ENCODE measurements at places on chromosomes 1 and 21. TPM values are rescaled to one million over a fixed set of nuclear protein-coding genes. Genes with fewer than 3 reads are reported as not detected.

DNA sequence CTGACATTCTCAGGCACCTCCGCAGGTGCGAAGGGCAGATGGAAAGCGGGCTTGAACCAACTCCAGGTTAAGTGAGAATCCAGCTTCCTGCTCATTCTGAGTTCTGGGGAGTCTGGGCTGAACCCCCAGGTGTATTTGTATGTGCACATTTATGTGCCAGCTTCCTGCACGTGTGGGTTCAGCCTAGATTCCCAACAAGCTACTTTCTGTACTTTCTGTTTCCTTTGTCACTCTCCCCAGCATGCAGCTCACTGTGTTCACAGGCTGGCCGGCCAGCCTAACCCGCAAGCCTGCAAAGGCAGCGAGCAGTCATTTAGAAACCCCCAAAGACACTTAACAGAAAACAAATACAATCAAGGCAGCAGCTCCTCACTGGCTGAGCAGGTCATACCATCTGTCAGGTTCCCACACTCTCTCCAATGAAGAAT, 1.3 kb upstream of the IL19 start:
- no peak overlapping the region for H3K27ac ChIP-seq
- no peaks in the 10 kb centered on the region for H3K36me3 ChIP-seq
- H3K4me1 ChIP-seq, result no peaks in the 10 kb centered on the region
- H3K4me3 ChIP-seq, result no peak overlapping the region

DNA sequence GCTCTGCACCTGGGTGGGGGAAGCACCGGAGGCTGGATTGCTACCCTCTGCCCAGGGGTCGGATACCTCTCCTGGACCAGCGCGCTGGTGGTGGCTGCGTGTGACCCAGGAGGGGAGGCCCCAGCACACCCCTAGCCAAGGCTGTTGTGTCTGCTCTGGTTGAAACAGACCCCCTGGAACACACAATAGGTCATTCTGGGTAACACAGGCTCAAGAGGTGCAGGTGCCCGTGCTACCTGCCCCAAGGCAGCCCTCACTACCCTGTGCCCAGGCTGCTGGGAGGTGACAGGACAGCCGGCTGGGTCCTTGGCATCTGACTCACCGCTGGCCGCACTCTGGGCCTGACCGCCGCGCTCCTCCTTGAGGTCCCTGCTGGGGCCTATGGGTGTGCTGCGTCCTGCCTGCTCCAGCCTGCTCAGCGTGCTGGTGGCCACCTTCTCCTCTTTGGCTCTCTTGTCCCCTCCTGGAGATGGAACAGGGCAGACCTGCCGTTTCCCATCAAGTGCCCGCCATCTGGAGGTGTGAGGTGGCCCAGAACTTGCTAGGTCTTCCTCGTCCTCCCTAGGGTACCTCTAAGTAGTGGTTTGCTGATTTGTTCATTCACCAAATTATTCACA, 30.0 kb downstream of the ZBTB17 start:
- no peaks in the 10 kb centered on the region for H3K27me3 ChIP-seq
- no peaks in the 10 kb centered on the region for H3K36me3 ChIP-seq
- peaks cover 34% of the 10 kb centered on the region for H3K4me1 ChIP-seq
- no peak for DNase-seq

DNA sequence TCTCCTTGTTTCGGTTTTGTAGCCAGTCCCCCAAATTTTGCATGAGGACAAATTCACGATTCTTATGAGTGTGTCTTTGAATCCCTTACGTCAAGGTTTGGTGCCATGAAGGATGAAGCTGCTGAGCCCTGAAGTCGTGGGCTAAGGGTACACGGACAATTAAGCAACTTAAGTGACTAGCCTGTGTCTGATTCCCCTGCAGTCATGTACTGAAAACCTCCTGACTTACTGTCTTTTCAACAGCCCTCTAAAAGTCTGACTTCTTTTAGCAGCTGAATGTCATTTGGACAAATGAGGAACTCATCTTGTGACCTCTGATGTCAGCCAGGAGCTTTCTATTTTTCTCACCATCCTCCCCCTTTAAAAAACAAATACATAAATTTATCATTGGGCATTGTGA, 27.1 kb upstream of the C1orf105 start:
- H3K27ac ChIP-seq, result no peak overlapping the region
- H3K27me3 ChIP-seq, result no peaks in the 10 kb centered on the region
- no peak overlapping the region for H3K4me3 ChIP-seq
- DNase-seq, result no peak

DNA sequence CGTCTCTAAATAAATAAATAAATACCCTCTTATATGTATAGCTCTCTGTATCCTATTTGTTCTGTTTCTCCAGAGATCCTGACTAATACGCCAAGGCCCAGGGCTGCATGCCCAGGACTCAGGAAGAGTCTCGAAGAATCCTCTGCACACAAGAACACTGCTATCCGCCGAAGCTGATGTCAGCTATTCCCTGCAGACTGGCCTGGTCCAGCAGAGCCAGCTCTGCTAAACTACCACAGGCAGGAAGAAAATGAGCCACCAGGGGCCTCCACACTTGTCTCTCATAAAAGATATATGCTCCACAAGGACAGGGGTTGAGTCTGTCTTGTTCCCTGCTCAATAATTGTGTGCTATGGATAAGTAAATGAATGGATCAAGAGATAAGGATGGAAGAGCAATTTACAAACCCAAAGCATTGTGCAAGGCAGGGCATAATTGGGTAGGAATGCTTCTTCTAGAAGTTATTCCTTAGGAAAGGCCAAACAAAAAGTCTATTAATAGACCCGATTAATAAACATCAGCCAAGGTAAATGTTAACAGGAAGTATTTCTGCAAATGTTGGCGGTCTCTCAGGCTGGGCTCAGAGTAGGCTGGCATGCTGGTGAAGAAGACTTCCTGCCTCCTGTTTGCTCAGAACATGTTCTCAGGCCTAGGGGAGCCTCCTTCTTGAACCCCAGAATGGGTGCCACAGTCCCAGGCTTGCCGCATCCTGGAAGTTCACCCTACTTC, 26.3 kb upstream of the MAN1C1 start:
- no peak for DNase-seq
- H3K27ac ChIP-seq, result no peak overlapping the region
- H3K36me3 ChIP-seq, result no peaks in the 10 kb centered on the region
- H3K4me1 ChIP-seq, result peaks cover 24% of the 10 kb centered on the region

DNA sequence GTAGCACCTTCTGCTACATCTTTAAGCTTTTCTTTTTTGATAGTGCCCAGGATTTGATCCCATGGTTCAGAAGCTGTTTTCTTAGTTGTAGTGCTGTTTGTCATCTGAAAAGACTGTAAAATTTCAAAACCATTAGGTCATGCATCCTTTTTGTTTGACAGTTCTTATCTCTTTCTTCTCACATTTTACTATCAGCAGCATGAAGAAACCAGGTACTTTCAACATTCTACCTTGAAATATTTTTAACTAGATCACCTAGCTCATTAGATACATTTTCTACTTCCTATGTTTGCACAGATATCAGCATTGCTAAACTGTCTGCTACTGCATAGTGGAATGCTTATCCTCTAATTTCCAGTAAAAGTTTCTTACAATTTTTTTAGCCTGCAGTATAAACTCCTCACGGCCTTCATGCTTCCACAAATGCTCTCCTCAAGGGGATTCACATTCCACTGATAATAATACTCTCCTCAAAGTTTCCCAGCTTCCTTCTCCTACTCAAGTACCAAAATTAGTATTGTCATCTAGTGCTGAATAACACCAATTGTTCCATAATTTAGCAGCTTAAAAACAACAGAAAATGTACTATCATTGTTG, 243.9 kb upstream of the ZRANB2 start:
- no peak overlapping the region for H3K27ac ChIP-seq
- H3K27me3 ChIP-seq, result no peaks in the 10 kb centered on the region
- no peaks in the 10 kb centered on the region for H3K4me1 ChIP-seq

DNA sequence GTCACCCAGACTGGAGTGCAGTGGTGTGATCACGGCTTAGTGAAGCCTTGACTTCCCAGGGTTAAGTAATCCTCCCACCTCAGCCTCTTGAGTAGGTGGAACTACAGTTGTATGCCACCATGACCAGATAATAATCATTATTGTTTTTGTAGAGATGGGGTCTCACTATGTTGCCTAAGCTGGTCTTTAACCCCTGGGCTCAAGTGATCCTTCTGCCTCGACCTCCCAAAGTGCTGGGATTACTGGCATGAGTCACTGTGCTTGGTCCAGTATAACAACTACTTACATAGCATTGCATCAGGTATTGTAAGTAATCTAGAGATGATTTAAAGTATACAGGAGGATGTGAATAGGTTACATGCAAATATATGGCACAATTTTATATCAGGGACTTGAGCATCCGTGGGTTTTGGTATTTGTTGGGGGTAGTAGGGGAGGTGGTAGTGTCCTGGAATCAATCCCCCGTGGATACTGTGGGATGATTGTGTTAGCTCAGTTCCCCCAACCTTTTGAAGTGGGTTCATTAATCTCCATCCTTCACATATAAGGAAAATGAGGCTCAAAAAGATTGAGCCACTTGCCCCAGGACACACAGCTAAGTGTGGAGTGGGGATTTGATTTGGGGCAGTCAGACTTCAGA, 61.4 kb upstream of the CNIH3 start:
- DNase-seq, result no peak
- H3K4me3 ChIP-seq, result no peak overlapping the region
- H3K27me3 ChIP-seq, result no peaks in the 10 kb centered on the region
- H3K36me3 ChIP-seq, result no peaks in the 10 kb centered on the region
- no peaks in the 10 kb centered on the region for H3K4me1 ChIP-seq
- H3K27ac ChIP-seq, result no peak overlapping the region

DNA sequence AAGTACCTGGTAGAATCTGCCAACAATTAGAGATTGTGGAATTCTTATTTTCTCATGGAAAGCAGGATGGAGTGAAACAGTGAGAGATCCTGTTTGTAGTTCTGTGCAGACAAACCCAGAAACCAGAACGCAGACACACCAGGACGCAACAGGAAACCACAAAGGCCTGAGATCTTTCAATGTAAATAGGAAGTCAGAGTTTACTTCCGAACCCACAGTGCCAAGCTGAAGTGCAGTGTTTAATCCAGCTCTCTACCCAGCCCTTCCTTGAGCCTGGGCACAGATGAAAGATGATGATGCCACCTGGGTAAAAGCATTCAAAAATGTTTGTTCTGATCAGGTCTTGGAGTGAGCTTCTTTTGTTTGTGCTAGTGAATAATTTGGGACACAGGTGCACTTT, 244.2 kb upstream of the HOOK1 start:
- no peaks in the 10 kb centered on the region for H3K36me3 ChIP-seq
- H3K4me1 ChIP-seq, result no peaks in the 10 kb centered on the region
- no peak for DNase-seq
- H3K27ac ChIP-seq, result no peak overlapping the region

- no peak for DNase-seq
- H3K4me1 ChIP-seq, result no peaks in the 10 kb centered on the region
- H3K27ac ChIP-seq, result no peak overlapping the region
These were observed 297.8 kb downstream of the RRAGC start for GRCh38 chr1:38561725-38562124.

- no peaks in the 10 kb centered on the region for H3K4me1 ChIP-seq
- no peaks in the 10 kb centered on the region for H3K27me3 ChIP-seq
- no peak overlapping the region for H3K27ac ChIP-seq
- no peak for DNase-seq
- H3K4me3 ChIP-seq, result no peak overlapping the region
These were observed 472.4 kb downstream of the SETD4 start for GRCh38 chr21:35587841-35588380.

- H3K4me1 ChIP-seq, result peaks cover 32% of the 10 kb centered on the region
- H3K36me3 ChIP-seq, result peaks cover 31% of the 10 kb centered on the region
- no peaks in the 10 kb centered on the region for H3K27me3 ChIP-seq
- DNase-seq, result no peak
- H3K4me3 ChIP-seq, result no peak overlapping the region
These were observed 4.9 kb downstream of the LBR start for GRCh38 chr1:225422795-225423517.

DNA sequence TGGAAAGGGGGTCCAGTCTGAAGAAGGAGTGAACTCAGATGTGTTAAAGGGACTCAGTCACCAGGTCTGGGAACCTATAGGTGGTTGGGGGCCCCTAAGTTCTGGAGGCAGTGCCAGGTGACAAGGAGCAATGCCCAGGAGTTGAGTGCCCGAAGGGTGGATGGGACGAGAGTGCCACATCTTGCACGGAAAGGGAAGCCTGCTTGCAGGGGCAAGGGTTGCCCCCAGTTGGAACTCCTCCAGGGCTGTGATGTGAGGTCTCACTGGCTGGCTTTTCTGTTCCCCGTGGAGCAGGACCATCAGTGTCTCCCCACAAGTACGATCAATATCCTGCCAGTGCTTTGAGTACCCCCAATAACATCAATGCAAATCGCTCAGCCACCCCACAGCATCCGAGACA, 107.3 kb downstream of the TOMM20 start:
- no peaks in the 10 kb centered on the region for H3K27me3 ChIP-seq
- DNase-seq, result no peak
- no peak overlapping the region for H3K4me3 ChIP-seq
- no peaks in the 10 kb centered on the region for H3K4me1 ChIP-seq
- H3K27ac ChIP-seq, result no peak overlapping the region

GRCh38 chr21:23890652-23891051, 1716.6 kb downstream of the MRPL39 start:
- no peak overlapping the region for H3K4me3 ChIP-seq
- H3K36me3 ChIP-seq, result no peaks in the 10 kb centered on the region
- no peaks in the 10 kb centered on the region for H3K4me1 ChIP-seq
- no peak for DNase-seq
- no peaks in the 10 kb centered on the region for H3K27me3 ChIP-seq

DNA sequence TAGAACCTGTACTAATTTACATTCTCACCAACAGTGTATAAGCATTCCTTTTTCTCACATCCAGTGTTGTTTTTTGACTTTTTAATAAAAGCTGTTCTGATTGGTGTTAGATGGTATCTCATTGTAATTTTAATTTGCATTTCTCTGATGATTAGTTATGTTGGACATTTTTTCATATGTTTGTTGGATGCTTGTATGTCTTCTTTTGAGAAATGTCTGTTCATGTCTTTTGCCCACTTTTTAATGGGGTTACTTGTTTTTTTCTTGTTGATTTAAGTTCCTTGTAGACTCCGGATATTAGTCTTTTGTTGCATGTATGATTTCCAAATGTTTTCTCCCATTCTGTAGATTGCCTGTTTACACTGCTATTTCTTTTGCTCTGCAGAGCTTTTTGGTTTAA, 8.0 kb downstream of the COG2 start:
- no peak overlapping the region for H3K27ac ChIP-seq
- H3K36me3 ChIP-seq, result peaks cover 44% of the 10 kb centered on the region
- no peak overlapping the region for H3K4me3 ChIP-seq

DNA sequence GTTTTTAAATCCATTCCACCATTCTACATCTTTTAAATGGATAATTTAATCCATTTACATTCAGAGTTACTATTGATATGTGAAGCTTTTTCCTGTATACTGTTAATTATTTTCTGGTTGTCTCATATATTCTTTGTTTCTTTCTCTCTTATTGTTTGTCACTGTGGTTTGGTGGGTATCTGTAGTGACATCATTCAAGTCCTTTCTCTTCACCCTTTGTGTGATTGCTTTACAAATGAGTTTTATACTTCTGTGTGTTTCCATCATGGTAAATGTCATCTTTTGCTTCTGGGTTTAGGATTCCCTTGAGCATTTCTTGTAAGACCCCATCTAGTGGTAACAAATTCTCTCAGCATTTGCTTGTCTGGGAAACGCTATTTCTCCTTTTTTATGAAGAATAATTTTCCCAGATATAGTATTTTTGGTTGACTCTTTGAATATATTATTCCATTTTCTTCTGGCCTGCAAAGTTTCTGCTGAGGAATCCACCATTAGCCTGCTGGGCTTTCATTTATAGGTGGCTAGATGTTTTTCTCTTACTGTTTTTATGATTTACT, 10.2 kb downstream of the LY9 start:
- H3K27ac ChIP-seq, result no peak overlapping the region
- no peak overlapping the region for H3K4me3 ChIP-seq
- no peaks in the 10 kb centered on the region for H3K4me1 ChIP-seq
- no peaks in the 10 kb centered on the region for H3K27me3 ChIP-seq

TSPAN2 gene
- not detected for total RNA-seq

HTR1D gene
- not detected for total RNA-seq

KRTAP20-1 gene
- not detected for total RNA-seq
